ENCODE measurements at places on chromosomes 3 and 15.
A peak's percentile ranks its signal among the peaks of the same experiment; 100 is the strongest.

DNA sequence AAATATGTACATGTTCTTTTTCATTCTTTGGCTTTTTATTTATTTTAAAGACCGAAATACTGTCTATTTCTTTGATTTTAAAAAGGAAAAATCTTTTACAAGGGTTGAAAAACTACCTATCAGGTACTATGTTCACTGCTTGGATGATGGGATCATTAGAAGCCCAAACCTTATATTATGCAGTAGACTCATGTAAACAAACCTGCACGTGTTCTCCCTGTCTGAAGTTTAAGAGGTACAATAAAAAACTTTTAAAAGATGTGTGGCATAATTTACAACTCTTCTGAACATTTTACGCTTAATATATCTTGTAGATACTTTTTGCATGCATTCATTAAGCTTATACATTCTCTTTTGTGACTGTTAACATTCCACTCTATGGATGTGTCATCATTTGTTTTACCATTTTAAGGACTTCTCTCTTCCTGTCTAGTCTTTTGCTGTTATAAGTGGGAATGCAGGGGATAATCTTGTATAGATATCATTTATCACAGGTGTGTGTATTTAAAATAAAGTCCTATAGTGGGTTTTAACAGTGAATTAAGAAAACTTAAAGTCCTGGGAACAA lies 6.2 kb downstream of the MGA start:
- DNase-seq, result no peak

GRCh38 chr3:122800031-122800430 lies 5.2 kb downstream of the SLC49A4 start:
- DNase-seq, result no peak

DNA sequence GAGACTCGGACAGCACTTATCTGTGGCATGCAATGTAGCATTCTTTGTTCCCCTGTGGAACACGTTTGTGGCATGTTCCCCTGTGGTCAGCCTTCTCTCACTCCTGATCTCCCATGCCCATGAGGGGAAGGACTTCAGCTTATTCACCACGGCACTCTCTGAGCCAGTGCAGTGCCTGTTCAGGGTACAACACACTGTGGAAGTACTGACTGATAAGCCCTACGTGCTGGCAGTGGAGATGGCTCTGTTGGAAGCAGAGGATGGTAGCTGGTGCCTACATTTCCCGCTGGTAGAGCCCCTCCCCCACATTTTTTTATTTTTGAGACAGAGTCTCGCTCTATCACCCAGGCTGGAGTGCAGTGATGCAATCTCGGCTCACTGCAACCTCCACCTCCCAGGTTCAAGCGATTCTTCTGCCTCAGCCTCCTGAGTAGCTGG lies 43.5 kb upstream of the ETV5 start:
- no peak for DNase-seq

DNA sequence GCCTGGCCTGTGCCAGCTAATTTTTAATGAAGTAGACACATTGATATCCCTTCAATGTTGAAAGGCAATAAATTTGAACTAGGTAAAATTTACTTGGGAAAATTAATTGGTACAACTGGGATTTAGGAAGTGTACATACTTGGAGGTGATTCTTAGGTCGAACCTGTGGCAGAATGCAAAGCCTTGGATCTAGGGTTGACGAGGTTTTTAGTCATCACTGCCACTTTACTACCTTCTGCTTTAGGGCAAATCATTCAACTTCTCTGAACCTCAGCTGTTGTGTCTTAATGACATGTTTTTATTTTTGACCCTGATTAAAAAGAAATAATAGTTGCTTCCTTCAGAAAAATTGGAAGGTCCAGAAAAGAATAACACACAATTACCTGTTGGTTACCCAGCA lies 2.5 kb downstream of the APPL1 start:
- DNase-seq, result no peak

DNA sequence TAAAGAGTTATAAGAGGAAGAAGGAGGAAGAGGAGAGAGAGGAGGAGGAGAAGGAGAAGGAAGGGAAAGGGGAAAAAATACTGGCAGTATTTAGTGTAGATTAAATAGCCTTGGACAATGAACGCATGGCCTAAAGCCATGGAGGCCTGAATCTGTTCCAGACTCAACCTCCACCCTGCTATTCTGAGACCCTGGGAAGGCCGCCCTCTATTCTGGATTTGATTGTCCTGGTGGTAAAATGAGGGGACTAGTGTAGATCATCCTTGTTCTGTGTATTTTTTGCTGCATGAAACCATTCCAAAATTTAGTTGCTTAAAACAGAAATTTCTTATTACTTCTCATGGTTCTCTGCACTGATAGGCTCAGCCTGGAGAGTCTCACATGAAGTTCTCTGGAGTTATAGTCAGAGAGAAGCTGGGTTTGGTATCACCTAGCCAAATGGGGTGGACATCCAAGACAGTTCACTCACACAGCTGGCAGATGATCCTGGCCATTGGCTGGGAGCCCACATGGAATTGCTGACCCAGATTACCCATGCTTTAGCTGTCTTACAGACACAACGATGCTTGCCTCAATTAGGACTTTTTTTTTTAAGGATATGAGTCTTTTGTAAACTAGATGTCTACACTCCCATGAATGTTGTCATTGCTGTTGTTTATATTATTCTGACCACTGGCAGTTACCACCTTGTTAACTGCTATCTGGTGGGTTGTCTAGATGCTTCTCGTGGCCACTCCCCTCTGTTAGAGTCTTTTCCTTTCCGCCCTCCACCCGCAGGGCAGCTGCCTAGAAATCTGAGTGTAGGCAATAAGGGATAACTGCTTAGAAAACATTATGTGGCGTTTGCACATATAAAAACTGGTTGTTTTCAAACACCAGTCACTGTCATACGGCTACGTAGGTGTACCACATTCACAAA lies 149.9 kb downstream of the SST start:
- peak; percentile 20 for DNase-seq

DNA sequence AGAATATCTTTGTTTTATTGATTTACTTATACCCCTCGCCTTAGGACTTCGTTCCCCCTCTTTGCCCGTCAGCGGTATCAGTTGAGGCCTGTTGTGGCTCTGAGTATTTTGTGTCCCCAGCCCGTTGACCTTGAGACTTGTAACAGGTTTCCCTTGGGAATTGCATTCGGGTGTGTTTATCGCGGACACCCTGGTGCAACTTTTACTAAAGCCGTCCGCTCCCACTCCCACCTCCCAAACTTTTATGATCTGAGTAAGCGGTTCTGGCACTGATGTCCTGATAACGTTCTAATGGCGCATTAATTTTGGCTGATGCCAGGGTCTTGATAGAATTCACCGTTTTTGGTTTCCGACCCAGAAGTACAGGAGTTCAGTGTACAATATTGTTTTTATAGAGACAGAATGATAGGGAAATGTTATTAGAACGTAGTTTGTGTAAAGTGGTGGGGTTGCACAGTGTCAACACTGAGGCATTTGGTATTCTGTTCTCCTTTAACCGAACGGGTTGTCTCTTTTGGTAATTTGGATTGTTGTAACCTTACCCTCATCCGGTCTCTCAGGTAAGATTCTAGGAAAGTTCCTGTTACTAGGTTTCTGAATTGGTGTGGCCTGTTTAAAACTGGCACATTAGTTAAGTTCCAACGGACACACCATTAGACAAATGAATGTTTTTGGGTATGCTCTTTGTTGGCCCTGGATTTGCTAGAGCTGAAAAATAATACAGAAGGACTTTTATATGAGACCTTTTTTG lies 47.8 kb downstream of the OIP5 start:
- DNase-seq, result no peak

GRCh38 chr15:68154923-68155559 lies 50.1 kb downstream of the CALML4 start:
- DNase-seq, result peak; percentile 40

- no peak for DNase-seq
These were observed 45.9 kb upstream of the COL6A5 start for GRCh38 chr3:130299531-130299930.

- DNase-seq, result no peak
These were observed 1.6 kb upstream of the P2RY13 start for GRCh38 chr3:151330899-151331298.

GRCh38 chr3:76096836-76097588 lies 311.7 kb upstream of the ZNF717 start:
- no peak for DNase-seq

DNA sequence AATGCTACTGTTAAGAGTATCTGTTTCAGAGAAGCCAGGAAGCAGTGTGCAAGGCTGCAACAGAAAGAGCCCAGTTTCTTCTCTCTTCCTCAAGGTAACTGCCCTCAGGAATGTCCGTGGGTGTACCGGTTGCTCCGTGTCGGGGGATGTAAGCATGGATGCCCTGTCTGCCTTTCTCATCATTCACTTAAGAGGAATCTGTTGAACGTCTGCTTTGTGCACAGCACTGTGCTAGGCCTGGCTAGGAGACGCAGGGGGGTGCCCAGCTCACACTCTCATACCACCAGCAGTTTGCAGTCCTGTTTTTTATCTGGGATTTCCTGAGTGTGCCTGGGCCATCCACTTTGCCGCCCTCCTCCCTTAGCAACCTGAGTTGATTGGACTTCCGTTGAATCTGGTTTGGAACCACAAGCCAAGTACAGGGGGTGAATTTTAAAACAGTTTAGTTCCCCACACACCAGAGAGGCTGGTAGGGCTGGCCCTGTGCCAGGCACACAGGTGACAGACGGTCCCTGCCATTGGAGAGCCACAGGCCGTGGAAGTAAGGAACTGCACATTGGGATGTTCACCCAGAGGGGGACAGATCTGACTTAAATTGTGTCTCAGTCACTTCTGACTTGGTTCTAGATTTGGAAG lies 11.2 kb downstream of the BOC start:
- no peak for DNase-seq

GRCh38 chr3:148459931-148460513 lies 237.7 kb upstream of the AGTR1 start:
- no peak for DNase-seq

- no peak for DNase-seq
These were observed 81.3 kb downstream of the VGLL4 start for GRCh38 chr3:11562277-11562881.

GRCh38 chr15:35867356-35867755 lies 321.4 kb upstream of the DPH6 start:
- DNase-seq, result no peak

- DNase-seq, result no peak
These were observed 217.0 kb downstream of the PDCD6IP start for GRCh38 chr3:34015204-34016142.

DNA sequence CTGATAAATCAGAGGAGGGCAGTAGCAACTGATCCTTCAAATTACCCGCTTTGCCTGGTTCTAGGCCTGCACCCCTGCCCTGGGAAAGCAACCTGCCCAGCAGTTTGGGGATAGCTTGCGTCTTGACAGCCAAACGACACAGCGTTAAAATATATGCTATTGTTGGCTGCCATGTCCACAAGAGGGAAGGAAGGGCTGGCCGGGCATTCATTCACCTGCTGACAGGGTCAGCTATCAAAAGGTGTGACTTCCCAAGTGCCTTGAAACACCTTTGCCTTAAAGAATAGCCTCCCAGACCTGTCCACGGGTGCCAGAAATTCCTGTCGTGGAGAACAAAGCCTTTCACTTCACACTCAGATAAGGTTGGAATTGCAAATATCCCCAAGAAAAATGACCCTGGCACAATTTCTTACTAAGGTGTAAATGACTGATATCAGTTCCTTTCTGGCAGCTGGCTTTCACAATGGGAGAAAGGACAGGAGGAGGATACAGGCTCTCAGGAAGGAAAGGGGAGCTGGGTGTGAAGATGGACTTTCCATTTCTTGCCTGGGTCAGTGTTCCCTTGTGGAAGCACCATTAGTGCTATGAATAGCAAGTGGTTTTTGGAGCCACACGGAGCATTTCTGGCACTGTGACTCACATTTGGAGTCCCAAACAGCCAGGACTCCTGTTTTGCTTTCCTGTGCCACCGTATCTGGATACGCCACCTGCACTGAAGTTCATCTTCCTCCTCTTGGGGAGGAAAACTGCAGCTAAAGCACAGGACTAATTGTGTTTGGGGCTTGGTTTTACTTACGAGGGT lies 19.2 kb downstream of the ALDH1A3 start:
- DNase-seq, result no peak

DNA sequence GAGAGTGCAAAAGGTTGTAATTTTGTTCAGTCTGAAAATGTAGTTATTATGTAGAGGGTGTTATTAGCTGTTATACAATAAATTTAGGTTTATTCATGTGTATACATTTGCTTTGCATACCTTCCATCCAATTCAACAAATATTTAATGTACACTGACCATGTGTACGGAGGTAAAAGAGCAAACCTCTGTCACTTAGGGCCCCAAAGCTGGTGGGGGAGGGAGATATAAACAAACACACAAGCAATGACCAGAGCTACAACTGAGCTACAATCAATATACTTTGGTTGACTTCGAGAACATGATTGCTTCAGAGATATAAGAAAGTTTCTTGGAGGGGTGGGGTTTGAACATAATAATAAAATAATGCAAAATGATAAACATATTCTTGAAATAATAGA lies 17.5 kb upstream of the BCL6 start:
- DNase-seq, result no peak

DNA sequence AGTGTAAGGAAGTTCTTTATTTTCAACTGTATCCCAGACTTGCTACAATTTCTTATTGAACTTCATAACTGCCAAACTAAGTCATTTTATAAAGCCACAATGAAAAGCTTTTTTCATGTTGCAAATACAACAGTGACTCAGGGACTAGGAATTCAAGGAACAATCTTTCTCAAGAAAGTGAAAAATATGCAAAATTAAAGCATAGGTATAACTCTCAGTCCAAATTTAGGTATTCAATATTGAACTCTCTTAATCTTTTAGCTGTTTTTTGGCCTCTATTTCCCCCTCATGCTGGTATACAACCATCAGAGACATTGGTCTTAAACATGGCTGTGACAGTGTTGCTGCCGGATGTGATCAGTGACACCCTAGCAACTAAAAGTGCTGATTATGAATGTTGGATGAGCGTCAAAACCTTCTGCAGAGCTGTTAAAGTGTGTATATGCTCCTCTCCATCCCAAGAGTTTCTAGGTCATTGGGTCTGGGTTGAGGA lies 476.9 kb downstream of the ZNF385D start:
- no peak for DNase-seq

- DNase-seq, result peak; percentile 52
These were observed 150.8 kb upstream of the BHLHE40 start for GRCh38 chr3:4828279-4829030.

GRCh38 chr3:182913889-182914288 lies 66.4 kb downstream of the DCUN1D1 start:
- no peak for DNase-seq

DNA sequence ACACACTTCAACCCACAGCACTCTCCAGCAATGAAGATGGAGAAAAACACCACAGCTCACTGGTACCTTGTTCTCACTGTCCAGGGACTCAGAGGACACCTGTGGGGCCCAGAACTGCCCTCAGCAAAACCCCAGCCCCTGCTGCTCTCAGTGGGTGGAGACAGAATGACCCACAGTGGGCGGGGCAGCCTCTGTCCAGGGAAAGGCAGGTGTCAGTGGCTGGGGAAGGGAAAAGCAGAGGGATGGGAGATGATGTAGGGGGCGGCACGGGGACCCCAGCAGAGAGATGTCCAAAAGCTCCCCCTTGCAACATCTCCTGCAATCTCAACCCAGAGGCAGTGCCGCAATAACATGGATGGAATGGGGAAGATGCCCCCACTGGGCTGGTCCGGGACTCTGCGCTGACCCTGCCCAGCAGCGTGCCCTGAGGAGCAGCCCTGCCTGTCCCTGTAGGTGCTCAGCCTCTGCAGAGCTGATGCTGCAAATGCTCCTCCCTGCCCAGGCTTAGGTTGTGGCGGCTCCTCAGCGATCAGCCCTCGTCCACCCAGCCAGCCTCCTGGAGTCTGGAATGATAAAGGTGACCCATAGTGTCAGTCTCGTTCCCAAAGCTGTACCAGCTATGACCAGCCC lies 193.9 kb downstream of the XXYLT1 start:
- no peak for DNase-seq
